ENCODE measurements at places on chromosomes 11 and 22. TPM values are rescaled to one million over a fixed set of nuclear protein-coding genes. Genes with fewer than 3 reads are reported as not detected.

DNA sequence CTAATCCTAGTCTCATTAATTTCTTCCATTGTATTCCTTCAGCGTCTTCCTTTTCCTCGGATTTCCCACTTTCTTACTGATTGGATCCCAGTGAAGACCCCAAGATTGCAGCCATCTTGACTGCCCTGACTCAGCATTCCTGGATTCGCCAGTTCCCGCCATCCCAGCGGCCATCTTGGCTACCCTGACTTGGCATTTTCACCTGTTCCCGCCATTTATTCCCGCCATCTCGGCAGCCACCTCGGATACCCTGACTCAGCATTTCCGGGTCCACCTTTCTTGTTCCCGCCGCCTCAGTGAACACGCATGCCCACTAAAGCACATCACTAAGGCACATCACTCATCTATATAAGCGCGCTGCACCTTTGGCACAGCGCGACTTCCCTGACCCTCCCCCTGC is 13.8 kb upstream of the OR56A3 start:
- no peaks in the 10 kb centered on the region for H3K27me3 ChIP-seq
- H3K4me3 ChIP-seq = no peak overlapping the region
- no peak for DNase-seq
- H3K4me1 ChIP-seq = no peaks in the 10 kb centered on the region
- no peak overlapping the region for H3K27ac ChIP-seq

DNA sequence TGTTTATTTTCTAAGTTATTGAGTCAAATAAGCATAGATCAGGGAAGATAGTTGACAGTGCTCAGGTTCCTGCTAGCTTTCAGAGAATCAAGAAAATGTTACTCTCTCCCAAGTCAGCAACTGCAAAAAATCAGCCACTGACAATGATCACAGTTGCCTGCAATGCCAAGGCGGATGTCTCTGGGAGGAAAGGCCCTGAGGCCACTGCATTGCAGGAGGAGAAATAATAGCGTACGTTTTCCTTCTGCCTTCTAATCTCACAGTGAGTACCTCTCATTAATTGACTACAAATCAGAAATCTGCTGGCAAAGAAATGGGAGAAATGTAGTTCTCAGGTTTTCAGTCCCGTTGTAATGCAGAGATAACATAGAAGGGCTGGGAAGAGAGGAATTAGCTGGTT is 54.0 kb upstream of the SPON1 start:
- peaks cover 1% of the 10 kb centered on the region for H3K27me3 ChIP-seq
- no peak overlapping the region for H3K27ac ChIP-seq
- H3K36me3 ChIP-seq = no peaks in the 10 kb centered on the region
- H3K4me1 ChIP-seq = no peaks in the 10 kb centered on the region
- DNase-seq = no peak

GRCh38 chr11:69501891-69502860 is 20.7 kb downstream of the LINC01488 start:
- no peaks in the 10 kb centered on the region for H3K4me1 ChIP-seq
- H3K27me3 ChIP-seq = no peaks in the 10 kb centered on the region
- no peaks in the 10 kb centered on the region for H3K36me3 ChIP-seq
- H3K4me3 ChIP-seq = no peak overlapping the region

- no peaks in the 10 kb centered on the region for H3K27me3 ChIP-seq
- no peak overlapping the region for H3K27ac ChIP-seq
- no peak for DNase-seq
- no peaks in the 10 kb centered on the region for H3K36me3 ChIP-seq
These were observed 256.0 kb downstream of the ST3GAL4 start for GRCh38 chr11:126611438-126611837.

DNA sequence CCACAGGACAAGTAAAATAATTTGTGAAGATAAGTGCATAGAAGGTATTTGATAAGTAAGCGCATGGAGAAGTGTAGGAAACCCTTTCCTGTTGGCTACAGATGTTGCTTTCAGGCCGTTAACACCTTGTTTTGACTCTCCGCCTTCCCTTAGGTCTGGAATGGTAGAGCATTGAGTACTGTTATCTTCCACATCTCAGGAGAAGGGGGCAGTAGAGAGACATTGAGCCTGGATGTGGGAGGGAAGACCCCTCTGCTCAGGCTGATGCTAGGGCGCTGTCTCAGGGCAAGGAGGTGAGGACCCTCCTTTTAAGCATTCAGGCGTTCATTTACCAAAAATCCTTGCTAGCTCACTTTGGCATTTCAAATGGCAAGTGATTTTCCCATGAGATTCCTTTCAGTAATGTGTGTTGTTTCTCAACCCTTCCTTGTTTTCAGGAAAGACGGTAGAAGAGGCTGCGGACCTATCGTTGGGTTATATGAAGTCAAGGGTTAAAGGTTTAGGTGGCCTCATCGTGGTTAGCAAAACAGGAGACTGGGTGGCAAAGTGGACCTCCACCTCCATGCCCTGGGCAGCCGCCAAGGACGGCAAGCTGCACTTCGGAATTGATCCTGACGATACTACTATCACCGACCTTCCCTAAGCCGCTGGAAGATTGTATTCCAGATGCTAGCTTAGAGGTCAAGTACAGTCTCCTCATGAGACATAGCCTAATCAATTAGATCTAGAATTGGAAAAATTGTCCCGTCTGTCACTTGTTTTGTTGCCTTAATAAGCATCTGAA is 27.0 kb upstream of the SCGB1A1 start:
- H3K4me3 ChIP-seq = no peak overlapping the region
- no peaks in the 10 kb centered on the region for H3K27me3 ChIP-seq
- H3K27ac ChIP-seq = no peak overlapping the region
- no peaks in the 10 kb centered on the region for H3K4me1 ChIP-seq
- DNase-seq = no peak

DNA sequence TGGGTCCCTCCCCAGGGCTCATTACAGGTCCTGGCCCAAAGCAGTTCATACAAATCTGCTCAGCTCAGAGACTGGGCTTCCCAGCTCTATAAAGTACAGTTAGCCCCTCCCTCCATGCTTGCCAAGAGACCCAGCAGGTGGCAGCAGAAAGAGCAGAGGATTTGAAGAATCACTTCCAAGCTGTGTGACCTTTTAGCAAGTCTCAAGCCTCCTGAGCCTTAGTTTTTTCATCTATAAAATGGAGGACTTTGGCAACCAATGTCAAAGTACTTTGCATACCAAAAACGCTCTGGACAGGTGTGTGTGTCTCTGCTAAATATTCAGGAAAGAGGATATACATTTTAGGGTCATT is 26.6 kb downstream of the RELT start:
- no peak overlapping the region for H3K4me3 ChIP-seq
- no peaks in the 10 kb centered on the region for H3K4me1 ChIP-seq
- DNase-seq = no peak
- no peaks in the 10 kb centered on the region for H3K27me3 ChIP-seq
- peaks cover 2% of the 10 kb centered on the region for H3K36me3 ChIP-seq
- no peak overlapping the region for H3K27ac ChIP-seq

GRCh38 chr11:89421718-89422117 is 69.5 kb downstream of the NOX4 start:
- no peaks in the 10 kb centered on the region for H3K4me1 ChIP-seq
- H3K27ac ChIP-seq = no peak overlapping the region
- no peak for DNase-seq
- no peaks in the 10 kb centered on the region for H3K27me3 ChIP-seq
- H3K4me3 ChIP-seq = no peak overlapping the region
- H3K36me3 ChIP-seq = peaks cover 2% of the 10 kb centered on the region

DNA sequence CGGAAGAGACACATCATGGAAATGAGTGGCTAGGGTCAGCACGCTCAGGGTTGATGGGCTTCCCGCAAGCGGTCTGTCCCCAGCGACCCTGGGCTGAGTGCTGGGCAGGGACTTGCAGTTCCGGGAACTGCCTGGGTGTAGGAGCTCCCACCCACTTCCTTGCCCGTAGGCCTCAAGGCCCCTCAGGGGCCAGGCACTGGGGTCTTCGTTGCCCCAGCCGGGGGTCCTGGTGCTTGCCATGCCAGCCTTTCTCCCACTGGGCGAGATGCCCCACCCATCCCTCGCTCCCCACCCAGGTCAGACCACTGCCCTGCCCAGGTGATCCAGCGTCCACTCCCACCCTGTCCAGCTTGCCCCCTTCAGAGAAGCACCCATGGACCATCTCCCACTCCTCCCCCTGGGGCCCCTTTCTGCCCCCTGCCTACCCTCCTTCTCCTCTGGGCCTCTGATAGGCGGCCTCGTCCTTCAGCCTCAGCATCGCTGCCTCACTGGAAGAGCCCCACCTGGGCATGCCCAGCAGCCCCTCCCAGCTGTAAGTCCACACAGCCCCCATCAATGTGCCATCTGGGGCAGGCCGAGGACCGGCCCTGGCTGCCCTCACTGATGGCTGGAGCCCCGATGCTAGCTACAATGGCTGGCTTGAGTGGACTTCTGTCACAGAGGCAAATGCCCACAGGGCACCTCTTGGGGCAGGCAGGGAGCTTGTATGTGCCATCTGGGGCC is 17.8 kb upstream of the DGCR8 start:
- no peak for DNase-seq
- H3K27me3 ChIP-seq = no peaks in the 10 kb centered on the region
- H3K4me1 ChIP-seq = no peaks in the 10 kb centered on the region
- H3K4me3 ChIP-seq = no peak overlapping the region
- H3K27ac ChIP-seq = no peak overlapping the region
- H3K36me3 ChIP-seq = no peaks in the 10 kb centered on the region

DNA sequence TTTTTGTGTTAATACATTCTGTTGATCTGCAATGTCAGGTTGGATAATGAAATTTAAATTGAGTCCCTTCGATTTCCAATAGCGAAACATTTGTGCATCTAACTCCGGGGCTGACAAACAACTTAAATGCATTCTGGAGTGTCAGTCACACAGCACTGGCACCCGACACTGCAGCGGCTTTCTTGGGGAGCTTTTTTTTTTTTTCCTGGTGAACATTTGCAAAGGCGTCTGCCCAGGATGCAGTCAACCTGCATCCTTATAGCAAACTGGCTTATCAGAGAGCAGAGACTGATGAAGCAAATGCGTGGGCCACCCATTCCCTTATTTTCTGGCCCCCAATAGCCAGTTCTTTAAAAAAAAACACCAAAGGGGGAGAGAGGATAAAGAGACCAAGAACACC is 1167.7 kb downstream of the LRRC4C start:
- H3K27me3 ChIP-seq = no peaks in the 10 kb centered on the region
- DNase-seq = no peak
- no peaks in the 10 kb centered on the region for H3K4me1 ChIP-seq
- H3K27ac ChIP-seq = no peak overlapping the region
- no peaks in the 10 kb centered on the region for H3K36me3 ChIP-seq

GRCh38 chr11:104443387-104443786 is 279.4 kb upstream of the PDGFD start:
- H3K27ac ChIP-seq = no peak overlapping the region
- no peaks in the 10 kb centered on the region for H3K36me3 ChIP-seq
- no peaks in the 10 kb centered on the region for H3K4me1 ChIP-seq

DNA sequence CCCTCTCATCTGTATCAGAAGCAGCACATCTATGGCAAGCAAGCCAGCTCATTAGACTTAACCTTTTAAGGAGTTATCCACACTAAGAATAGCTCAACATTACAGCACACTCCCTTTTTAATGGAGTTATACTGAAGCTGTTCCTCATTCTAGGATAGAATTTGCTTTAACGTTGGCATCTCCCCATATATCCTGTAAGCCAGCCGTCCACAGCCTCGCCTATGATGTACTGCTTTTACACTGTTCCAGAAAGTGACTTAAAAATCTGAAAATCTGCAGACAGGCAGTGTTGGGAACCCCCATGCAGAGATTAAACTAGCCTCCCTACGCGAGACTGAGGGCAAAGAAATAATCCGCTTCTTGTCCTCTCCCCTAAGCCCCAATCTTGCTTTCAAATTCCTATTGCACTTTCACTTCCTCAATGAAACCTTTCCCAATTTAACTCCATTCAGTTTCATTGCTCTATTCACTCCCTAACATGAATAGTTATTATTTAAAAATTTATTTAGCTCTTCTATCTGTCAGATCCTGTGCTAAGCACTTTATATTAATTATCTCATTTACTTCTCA is 225.0 kb downstream of the BLID start:
- no peak overlapping the region for H3K4me3 ChIP-seq
- DNase-seq = no peak
- H3K27ac ChIP-seq = peak overlapping the region; percentile 1
- H3K4me1 ChIP-seq = peaks cover 4% of the 10 kb centered on the region
- no peaks in the 10 kb centered on the region for H3K27me3 ChIP-seq

- no peaks in the 10 kb centered on the region for H3K27me3 ChIP-seq
- peak; percentile 34 for DNase-seq
- no peaks in the 10 kb centered on the region for H3K36me3 ChIP-seq
- H3K27ac ChIP-seq = peak overlapping the region; percentile 72
These were observed 69.2 kb downstream of the PACSIN2 start for GRCh38 chr22:42945736-42946135.

- no peak overlapping the region for H3K27ac ChIP-seq
- DNase-seq = no peak
- H3K4me1 ChIP-seq = no peaks in the 10 kb centered on the region
- H3K4me3 ChIP-seq = no peak overlapping the region
These were observed 5.6 kb downstream of the OVOL1 start for GRCh38 chr11:65792456-65792855.

DNA sequence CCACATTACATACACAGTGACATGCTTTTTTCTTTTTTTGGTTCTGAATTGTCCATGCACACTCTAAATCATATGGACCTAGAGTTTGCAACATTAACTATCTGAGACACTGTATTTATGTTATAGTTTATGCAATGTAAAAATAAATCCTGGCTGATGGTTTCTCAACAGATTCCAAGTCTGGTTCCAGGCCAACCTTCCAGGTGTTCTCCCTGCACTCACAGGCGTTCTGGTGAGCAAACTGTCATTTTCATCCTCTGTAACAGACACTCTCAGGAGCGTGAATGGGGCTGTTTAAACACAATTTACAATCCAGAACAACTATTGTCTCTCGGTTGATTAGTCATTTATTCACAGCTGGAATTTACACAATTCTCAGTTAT is 36.5 kb upstream of the ANKK1 start:
- H3K4me1 ChIP-seq = no peaks in the 10 kb centered on the region
- H3K4me3 ChIP-seq = no peak overlapping the region
- no peak for DNase-seq
- H3K27ac ChIP-seq = no peak overlapping the region
- peaks cover 2% of the 10 kb centered on the region for H3K36me3 ChIP-seq

GRCh38 chr22:33544707-33545106 is 375.6 kb downstream of the LARGE1 start:
- no peak for DNase-seq
- no peaks in the 10 kb centered on the region for H3K4me1 ChIP-seq
- H3K36me3 ChIP-seq = no peaks in the 10 kb centered on the region
- H3K27ac ChIP-seq = no peak overlapping the region
- no peak overlapping the region for H3K4me3 ChIP-seq

The HPS5 gene
- polyA plus RNA-seq = 22.5 TPM

The APOL1 gene
- 14.1 TPM for polyA plus RNA-seq

The GPHA2 gene
- polyA plus RNA-seq = not detected

The PGAP2 gene
- 11.0 TPM for polyA plus RNA-seq

The YPEL1 gene
- polyA plus RNA-seq = 2.0 TPM

The TBX1 gene
- 1.1 TPM for polyA plus RNA-seq

The IGF2 gene
- 0.67 TPM for polyA plus RNA-seq

The PRODH gene
- polyA plus RNA-seq = 2.3 TPM

The SCGB1A1 gene
- polyA plus RNA-seq = 0.61 TPM

The BTBD18 gene
- polyA plus RNA-seq = not detected

The TRIM51 gene
- polyA plus RNA-seq = not detected

The LGR4 gene
- polyA plus RNA-seq = 25.7 TPM

The GRM5 gene
- 0.31 TPM for polyA plus RNA-seq

Data from aorta (tissue), 5 donors.